Small intestine (tissue), 16 donors: ENCODE measurements at places on chromosomes 1 and 21.

DNA sequence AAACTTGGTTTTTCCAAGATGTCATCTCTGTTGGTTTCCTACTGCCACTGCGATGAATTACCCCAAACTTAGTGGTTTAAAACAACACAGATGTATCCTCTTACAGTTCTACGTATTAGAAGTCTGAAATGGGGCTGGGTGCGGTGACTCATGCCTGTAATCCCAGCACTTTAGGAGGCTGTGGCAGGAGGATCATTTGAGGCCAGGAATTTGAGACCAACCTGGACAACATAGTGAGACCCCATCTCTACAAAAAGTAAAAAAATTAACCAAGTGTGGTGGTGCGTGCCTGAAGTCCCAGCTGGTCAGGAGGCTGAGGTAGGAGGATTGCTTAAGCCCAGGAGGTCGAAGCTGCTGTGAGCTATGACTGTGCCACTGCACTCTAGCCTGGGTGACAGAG is 57.2 kb upstream of the GRHL3 start:
- DNase-seq, result no peak

- no peak for DNase-seq
These were observed 90.6 kb upstream of the NGF start for GRCh38 chr1:115428676-115429075.

DNA sequence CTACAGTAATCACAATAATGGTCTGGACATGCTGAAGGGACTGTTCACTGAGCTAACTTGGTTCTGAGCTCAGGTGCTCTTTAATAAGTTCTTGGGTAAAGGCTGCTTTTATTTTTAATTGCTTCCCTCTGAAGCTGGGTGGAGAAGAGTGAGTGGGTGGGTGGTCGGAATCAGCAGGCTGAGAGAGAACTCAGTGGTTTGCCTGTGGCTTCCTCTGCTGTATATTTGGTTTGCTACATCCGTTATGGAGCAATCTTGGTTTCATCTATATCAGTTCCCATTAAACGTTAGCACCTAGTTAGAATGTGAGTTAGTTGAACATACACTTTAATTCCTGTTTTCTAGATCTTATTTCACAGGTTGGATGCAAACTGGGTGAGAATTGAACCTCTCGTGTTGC is 23.3 kb downstream of the CNIH4 start:
- DNase-seq, result peak; percentile 49

DNA sequence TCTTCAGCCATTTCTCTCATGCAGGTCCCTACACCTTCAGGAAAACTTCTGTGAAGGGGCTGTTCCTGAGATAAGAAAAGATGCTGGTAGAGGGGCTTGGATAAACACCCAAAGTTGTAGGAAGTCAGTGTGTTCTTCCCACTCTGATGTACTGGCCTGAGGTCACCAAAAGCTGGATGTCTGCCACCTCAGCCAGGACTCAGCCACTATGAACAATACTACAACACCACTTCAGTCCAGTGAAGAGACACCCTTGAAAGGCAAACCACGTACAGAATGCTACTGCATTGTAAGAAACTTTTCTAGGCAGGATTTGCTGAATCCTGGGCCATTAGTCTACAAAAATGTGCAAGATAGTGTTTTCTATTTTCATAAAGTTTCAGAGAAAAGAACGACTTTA is 2.4 kb downstream of the PTPN14 start:
- no peak for DNase-seq

GRCh38 chr1:92045766-92046495 is 16.1 kb downstream of the EPHX4 start:
- no peak for DNase-seq

- DNase-seq, result peak; percentile 71
These were observed 2.2 kb downstream of the IER5 start for GRCh38 chr1:181090641-181091126.

- no peak for DNase-seq
These were observed 47.1 kb upstream of the ARHGAP29 start for GRCh38 chr1:94284476-94284875.

GRCh38 chr1:226526801-226527595 is 21.6 kb upstream of the STUM start:
- DNase-seq, result no peak

DNA sequence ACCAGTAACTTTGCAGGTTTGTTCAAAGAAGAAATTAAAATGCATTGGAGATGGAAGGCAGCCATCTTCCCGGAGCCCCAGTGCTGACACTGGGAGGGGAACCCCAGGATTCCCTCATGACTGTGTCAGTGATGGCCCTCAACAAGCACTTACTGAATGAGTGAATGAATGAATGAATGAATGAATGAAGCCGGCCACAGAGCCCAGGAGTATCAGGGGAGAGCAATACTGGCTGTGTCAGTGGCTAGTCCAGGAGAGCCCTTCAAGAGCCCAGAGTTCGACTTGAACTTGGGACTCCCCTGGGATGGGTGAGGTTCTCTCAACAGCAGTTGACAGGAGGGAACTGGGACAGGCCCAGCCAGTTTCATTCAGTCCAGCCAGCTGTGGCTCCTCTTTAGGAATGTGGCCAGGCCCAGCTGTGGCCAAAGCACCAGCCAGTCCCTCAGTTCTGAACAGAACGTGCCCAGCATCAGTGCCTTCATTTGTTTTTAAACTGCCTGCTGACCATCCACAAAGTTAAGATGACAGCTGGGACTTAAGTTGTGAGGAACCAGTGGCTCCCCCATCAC is 9.2 kb upstream of the ERG start:
- peak; percentile 11 for DNase-seq

GRCh38 chr1:19400875-19401534 is 84.3 kb downstream of the CAPZB start:
- no peak for DNase-seq

DNA sequence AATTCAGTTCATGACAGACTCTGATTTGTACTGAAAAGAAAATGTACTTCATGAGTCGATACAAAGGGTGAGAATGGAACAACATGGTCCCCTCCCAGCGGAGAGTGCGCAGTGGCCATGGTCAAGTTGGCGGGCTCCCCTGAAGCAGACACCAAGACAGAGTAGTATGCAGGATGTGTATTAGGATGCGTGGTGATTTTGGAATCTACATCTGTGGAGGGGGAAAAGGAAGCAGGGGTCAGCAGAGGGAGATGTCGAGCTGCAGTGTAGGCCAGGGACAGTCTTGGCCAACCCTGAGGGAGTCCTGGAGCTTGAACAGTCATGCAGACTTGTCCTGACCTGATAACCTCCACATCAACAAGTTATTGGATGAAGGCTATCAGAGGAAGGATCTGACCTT is 481.0 kb downstream of the OMA1 start:
- no peak for DNase-seq

DNA sequence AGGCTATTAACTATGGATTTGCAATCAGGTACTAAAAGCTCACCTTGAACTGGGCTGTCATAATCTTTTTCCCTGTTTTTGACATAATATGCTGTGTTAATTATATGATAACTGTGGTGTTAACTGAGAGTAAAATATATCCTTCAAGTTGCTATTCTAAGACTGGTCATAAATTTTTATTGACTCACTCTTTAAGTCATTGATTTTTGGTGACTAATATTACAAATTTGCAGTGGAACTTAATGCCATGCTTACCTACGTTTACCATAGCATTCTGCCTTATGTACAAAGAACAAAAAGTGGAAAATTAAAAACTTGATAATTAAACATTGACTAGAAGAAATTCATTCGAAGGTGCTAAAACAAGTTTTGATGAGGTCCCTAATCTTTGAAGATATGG is 872.4 kb downstream of the BRINP3 start:
- no peak for DNase-seq

DNA sequence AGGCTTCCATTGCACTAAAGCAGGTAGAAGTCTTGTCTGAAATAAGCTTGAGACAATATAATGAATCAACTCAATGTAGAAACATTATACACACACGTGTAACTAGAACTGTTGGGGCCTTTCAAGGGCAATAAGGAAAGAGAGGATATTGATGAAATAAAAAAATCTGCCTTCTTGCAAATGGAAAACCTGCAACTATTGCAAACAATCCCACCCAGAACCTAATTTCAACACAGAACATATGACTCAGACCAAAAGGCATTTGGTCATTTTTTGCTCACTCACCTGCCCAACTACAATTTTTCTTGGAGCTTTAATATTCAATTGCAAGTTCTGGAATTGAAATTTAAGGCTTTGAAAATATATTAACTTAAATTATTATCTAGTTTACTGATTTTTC is 900.1 kb downstream of the TTLL7 start:
- no peak for DNase-seq

DNA sequence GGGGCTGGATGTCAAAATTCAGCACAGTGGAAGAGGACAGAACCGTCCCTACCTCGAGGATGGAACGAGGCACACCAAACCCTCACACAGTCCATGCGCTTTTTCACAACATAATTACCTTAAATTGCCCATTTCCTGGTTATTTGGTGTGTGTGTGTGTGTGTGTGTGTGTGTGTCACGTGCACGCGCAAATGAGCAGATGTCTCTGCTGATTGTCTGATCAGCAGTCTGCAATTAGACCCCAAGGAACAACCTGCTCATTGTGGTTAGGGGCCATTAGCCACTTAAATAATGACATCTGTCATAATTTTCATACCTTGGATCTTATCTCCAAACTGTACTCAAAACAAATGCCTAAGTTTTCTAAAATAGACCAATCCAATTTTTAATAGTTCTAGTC is 23.2 kb downstream of the AVPR1B start:
- DNase-seq, result no peak

GRCh38 chr1:9573723-9574122 is 15.0 kb upstream of the TMEM201 start:
- no peak for DNase-seq

DNA sequence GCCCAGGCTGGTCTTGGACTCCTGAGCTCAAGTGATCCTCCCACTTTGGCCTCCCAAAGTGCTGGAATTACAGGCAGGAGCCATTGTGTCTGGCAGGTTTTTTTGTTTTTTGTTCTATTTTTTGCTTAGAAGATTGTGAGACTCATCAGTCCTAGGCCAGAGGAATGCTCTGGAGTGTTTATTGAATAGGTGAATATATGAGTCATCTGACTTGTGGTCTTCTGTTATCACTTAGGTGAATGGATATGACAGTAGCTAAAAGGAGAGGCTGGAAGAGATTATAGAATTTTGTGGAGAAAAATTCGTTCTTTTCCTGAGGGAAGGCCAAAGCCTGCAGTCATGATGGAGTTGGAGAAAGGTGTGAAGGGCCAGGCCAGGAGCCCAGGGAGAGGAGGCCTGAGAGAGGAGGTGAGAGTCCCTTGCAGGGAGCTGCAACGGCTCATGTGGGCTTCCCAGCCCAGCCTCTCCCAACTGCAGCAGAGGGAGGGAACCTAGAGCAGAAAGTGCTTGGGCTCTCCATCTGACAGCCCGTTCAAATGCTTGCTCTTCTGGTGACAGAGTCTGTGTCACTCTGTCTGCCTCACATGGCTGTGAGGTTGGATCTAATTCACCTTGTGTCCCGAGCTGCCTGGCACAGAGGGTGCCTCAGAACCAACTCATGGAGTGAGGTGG is 31.6 kb upstream of the ACOT11 start:
- DNase-seq, result no peak

DNA sequence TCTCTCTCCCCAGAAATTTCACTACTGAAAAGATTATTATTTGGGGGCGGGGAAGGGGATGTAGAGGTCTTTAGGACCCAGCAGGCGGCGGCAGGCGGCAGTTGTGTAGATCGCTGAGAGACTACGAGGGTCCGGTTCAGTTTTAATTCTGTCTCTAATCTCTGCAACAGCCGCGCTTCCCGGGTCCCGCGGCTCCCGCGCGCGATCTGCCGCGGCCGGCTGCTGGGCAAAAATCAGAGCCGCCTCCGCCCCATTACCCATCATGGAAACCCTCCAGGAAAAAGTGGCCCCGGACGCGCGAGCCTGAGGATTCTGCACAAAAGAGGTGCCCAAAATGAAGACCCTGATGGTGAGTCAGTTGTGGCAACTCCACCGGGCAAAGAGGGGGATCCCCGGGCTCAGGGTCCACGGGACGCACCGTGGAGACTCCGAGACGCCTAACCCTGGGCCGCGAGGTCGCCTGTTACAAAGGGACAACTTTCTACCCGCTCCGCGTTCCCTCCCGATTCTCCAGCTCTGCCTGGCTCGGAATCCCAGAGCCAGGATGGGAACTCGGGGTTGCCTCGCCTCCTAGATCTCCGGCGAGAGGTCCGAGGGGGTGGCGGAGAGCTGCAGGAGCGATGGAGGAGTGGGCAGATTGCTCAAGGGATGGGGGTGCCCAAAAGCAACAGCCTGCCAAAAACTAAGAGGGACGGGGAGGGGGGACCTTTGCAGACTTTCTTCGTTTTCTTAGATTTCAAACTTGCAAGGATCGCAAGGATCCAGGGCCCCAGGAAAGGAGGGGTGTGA is at the start of gene ST6GALNAC5:
Gene ST6GALNAC5 (plus strand): TSS at position 139 of the 789 bp plus-strand sequence.
- peak; percentile 33 for DNase-seq

DNA sequence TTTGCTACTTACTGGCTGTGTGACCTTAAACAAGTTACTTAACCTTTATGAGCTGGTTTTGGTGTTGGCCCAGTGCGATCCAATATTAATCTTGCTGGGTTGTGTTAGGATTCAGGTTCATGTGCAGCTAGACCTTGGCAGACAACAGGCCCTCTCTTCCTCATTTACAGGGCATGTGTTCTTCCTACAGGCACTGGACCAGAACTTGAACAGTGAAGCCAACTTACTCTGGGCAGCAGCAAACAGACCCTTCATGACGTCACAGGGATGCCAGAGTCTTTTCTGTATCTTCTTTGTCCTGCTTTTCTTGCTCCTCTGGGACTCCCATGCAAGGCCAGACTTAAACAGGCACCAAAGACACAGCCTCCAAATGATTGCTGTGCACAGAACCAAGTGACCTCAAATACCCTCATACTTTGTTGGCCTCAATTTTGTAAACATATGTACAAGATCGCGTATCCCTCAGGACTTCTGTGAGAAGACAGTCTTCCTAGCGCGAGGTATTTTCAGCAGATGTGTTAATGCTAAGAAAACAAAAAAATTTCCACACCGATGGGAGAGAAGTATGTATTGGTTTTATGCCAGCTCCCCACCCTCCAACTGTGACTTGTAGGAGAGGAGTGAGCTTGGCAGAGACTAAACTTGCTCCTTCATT is 73.7 kb downstream of the URB2 start:
- DNase-seq, result no peak

DNA sequence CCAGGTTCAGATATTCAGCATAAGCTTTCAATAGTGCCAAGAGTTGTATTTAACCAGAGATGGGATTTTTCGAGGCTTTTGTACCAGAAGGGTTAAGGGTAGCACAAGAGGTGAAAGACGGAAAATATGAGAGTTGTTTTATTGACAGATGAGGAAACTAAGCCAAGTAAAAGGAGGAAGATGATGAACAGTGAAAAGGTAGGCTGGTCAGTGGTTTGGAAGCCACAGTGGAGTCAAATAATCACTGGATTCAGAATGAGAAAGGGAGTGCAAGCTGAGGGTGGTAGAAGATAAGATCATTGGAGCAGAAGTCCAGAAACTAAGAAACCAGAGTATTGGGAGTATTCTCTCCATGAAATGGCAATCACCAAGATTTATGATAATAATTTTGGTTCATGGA is 45.7 kb downstream of the ANGPTL1 start:
- DNase-seq, result no peak
